Femur (tissue), 1 donor: ENCODE measurements at places on chromosomes 3 and 15.

GRCh38 chr15:90053685-90054466 lies 48.4 kb downstream of the IDH2 start:
- no peak for DNase-seq

DNA sequence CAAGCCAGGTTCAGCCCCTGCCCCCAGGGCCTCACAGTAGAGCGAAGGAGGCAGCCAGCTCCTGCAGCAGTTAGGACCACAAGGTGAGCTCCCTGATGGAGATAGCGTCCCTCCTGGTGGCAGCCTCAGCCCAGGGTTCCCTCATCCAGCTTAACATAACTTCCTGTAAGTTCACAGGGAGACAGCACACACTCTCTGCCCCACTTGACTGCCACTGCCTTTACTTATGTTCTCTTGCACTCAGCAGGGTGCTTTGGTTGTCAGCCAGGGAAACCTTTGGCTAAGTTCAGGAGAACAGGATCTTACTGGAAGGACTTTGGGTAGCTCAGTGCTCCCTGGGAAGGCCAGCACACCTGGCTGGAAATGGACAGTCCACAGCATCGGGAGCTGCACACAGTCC lies 10.9 kb downstream of the KBTBD13 start:
- DNase-seq = no peak

DNA sequence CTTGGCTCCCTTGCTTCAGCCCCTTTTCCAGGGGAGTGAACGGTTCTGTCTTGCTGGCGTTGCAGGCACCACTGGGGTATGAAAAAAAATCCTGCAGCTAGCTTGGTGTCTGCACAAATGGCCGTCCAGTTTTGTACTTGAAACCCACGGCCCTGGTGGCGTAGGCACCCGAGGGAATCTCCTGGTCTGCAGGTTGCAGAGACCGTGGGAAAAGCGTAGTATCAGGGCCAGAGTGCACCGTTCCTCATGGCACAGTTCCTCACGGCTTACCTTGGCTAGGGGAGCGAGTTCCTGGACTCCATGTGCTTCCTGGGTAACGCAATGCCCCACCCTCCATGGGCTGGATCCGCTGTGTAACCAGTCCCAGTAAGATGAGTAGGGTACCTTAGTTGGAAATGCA lies 214.9 kb downstream of the UBE2E2 start:
- DNase-seq = no peak

- no peak for DNase-seq
These were observed 70.2 kb upstream of the MYZAP start for GRCh38 chr15:57521503-57521902.
